ENCODE measurements at places on chromosomes 6 and 20. TPM values are rescaled to one million over a fixed set of nuclear protein-coding genes. Genes with fewer than 3 reads are reported as not detected.
A peak's percentile ranks its signal among the peaks of the same experiment; 100 is the strongest.

GRCh38 chr6:166760288-166760687, 133.2 kb upstream of the RPS6KA2 start:
- DNase-seq: no peak
- no peak overlapping the region for H3K27ac ChIP-seq
- H3K27me3 ChIP-seq: peaks cover 54% of the 10 kb centered on the region
- no peak overlapping the region for H3K4me3 ChIP-seq

- no peak overlapping the region for H3K27ac ChIP-seq
- DNase-seq: no peak
- H3K4me1 ChIP-seq: no peaks in the 10 kb centered on the region
- no peaks in the 10 kb centered on the region for H3K36me3 ChIP-seq
- no peaks in the 10 kb centered on the region for H3K27me3 ChIP-seq
Observed at GRCh38 chr6:143642403-143642802, 35.4 kb upstream of the PHACTR2 start.

- H3K27me3 ChIP-seq: no peaks in the 10 kb centered on the region
- no peak for DNase-seq
- H3K27ac ChIP-seq: no peak overlapping the region
- H3K36me3 ChIP-seq: no peaks in the 10 kb centered on the region
Observed at GRCh38 chr20:52405417-52405816, 213.8 kb upstream of the ZFP64 start.

GRCh38 chr6:2531426-2532215, 219.1 kb downstream of the MYLK4 start:
- no peaks in the 10 kb centered on the region for H3K27me3 ChIP-seq
- H3K4me1 ChIP-seq: peaks cover 16% of the 10 kb centered on the region
- H3K27ac ChIP-seq: no peak overlapping the region
- no peaks in the 10 kb centered on the region for H3K36me3 ChIP-seq

DNA sequence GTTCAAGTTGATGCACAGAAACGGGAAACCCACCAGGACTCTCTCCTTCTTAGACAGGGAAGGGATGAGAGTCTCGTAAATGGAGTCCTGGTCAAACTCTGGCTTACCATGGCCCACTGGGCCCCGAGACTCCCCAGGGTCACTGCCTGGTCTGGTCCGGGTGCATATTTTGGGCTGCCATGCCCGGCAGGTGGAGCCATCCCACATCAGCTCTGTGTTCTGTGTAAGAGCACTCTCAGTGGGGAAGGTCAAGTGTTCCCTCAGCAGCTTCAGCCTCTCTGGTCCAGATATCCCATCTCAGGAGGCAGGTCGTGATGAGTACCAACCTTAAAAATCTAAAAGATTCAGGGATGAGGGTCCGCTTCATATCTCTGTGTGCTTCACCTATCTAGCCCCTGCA, 138.8 kb downstream of the EDN3 start:
- no peak overlapping the region for H3K27ac ChIP-seq
- peak; percentile 5 for DNase-seq
- peaks cover 52% of the 10 kb centered on the region for H3K27me3 ChIP-seq

GRCh38 chr20:35451295-35451694, 4.1 kb upstream of the CEP250 start:
- no peaks in the 10 kb centered on the region for H3K27me3 ChIP-seq
- DNase-seq: peak; percentile 95

CHD6 gene
- total RNA-seq: 27.1 TPM

TMEM30A gene
- total RNA-seq: 53.7 TPM

EYA2 gene
- total RNA-seq: not detected

IDH3B gene
- 102 TPM for total RNA-seq

PRDM13 gene
- not detected for total RNA-seq
